ENCODE measurements at places on chromosomes 1 and 21.

DNA sequence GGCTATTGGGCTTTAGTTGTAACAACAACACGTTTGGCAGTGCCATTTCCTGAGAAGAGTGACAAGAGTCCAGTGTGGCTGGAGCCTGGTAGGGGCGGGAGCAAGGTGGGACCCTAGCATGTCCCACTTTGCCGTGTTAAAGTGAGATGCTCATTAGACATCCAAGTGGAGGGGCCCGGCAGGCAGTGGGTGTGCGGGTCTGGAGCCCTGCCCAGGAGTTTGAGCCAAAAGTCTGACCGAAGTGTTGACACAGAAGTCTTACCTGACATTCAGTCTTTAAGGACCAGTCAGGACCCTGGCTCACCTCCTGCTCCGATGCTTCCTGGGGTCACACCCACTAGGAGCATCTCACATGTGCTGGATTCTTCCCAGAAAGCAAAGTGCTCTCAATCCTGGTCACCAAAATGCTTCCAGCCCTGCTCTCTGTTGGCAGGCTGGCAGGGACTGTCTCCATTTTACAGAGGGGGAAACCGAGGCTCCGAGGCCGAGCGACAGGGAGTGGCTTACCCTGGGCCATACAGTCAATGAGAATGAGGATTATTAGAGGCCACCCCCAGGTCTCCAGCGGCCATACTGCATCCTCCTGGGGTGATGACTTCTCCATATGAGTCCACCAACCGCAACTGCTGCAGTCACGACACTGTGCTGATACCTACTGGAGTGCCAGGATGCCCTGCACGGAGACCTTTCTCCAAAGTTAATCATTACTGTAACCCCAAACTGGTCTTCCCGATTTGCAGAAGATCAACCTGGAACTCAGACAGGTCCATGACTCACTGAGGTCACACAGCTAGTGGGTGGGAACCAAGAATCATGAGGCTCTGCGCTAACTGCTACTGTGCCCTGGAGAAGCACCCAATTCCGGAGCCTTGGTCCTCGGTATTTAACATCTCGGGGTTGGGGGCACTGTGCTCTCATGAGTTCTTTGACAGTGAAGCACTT is 112.7 kb downstream of the PRDM2 start:
- no peak for DNase-seq

DNA sequence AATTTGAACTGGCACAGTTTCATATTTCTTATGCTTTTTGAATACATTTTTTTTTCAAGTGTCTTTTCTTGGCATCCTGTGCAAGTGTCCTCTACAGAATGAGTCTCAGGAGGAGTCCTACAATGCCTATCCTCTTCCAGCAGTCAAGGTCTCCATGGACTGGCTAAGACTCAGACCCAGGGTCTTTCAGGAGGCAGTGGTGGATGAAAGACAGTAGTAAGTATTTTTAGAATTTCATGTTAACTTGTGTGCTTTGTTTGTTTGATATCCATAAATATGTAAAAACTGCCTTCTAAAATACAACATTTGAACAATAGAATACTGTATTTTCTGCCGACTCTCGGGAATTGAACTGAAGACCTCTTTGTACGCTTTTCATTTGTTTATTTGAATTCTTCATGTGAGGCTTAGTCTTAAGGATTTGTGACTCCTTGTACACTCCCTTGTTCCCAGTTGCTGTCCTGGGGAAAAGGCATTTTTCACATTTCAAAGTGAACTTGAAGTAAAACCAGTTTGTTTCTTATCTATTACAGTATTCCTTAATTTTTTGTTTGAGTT is 56.6 kb downstream of the NCF2 start:
- DNase-seq, result no peak

GRCh38 chr1:93036672-93037071 is 42.4 kb upstream of the MTF2 start:
- no peak for DNase-seq

- no peak for DNase-seq
These were observed 214.9 kb downstream of the FGGY start for GRCh38 chr1:59511476-59512465.

GRCh38 chr1:98256700-98257099 is 335.9 kb upstream of the DPYD start:
- no peak for DNase-seq

DNA sequence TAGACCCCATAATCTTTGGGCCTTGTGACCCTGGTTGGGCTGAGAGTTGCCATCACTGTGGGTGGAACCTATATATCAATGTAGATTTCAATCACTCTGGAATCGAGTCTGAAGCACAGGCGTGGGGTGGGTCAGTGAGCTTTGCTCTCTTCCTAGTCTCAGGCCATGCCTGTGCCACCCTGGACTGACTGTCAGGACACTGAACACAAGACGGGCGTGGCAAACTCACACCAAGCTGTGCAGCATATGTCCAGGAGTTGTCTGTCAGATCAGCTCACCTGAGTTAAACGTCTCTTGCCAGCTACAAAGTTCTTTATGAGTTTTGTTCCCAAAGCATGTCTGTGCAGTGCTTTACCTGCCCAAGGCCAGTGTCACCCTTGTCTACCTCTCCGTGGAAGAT is 30.9 kb upstream of the ALPL start:
- DNase-seq, result no peak

DNA sequence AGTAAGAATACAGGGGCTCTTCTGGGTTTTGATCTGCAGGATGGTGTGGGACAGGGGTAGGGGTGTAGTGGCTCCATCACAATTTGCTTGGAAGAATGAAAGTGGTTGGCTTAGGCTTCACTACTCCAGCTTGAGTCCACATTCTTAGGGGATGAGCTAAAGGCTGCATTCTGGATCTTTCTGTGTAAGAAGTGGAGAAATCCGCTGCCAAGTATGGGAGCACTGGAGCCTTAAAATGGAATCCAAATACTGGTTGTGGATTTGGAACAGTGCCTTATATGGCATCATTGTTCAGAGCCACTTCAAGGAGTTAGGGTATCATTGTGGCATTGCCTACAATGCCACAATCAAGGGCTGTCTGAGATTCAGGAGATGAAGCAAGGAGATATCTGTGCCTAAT is 187.1 kb downstream of the LMO4 start:
- no peak for DNase-seq

GRCh38 chr21:14617040-14617393 is 70.9 kb upstream of the SAMSN1 start:
- DNase-seq, result no peak

GRCh38 chr1:20485527-20486456 is at the start of gene CAMK2N1:
CAMK2N1 (minus strand) TSS chr1:20486210; CDS start chr1:20485379, 831 bp downstream.
- DNase-seq, result peak; percentile 91

- DNase-seq, result no peak
These were observed 1.6 kb downstream of the CLIC6 start for GRCh38 chr21:34670220-34670961.

GRCh38 chr1:20278692-20279130 is 12.0 kb upstream of the VWA5B1 start:
- DNase-seq, result no peak

DNA sequence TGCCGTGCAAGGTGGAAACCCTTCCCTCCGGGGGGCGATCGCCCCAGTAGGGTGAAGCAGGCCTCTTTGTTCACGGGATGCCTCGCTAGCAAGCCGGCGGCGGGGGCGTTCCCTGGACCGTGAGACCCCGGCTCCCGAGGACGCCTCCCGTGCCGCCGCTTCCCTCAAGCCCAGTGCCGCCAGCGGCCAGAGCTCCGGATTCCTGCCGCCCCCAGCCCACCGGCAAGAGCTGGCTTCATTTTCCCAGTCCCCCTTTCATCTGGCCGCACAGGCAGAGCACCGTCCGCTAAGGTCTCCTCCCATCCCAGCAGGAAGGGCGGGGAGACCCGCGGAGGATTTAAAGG is 16.3 kb downstream of the IER5 start:
- DNase-seq, result no peak

DNA sequence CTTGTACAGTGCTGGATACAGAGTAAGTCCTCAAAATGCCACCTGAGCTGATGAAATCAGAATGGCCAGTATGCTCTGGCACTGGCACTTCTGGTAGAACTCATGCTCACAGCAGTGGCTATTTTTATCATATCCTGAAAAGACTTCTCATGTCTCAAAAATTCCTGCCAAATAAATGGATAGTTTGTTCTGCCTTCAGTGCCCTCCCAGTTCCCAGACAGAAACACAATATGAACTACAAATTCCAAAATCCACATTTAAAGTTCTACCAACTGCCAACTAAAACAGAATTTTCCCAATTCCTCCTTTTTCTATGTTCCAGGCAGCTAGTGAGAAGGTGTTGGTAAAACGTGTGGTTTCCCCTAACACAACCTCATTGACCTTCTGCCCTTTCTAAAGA is 51.4 kb upstream of the RGS1 start:
- DNase-seq, result no peak

Data from putamen (tissue), 1 donor.